Osteocyte (in vitro differentiated cells): ENCODE measurements at places on chromosomes 2 and 18. TPM values are rescaled to one million over a fixed set of nuclear protein-coding genes. Genes with fewer than 3 reads are reported as not detected.

TEKT4 gene
- not detected in 2 replicates for total RNA-seq

DNA sequence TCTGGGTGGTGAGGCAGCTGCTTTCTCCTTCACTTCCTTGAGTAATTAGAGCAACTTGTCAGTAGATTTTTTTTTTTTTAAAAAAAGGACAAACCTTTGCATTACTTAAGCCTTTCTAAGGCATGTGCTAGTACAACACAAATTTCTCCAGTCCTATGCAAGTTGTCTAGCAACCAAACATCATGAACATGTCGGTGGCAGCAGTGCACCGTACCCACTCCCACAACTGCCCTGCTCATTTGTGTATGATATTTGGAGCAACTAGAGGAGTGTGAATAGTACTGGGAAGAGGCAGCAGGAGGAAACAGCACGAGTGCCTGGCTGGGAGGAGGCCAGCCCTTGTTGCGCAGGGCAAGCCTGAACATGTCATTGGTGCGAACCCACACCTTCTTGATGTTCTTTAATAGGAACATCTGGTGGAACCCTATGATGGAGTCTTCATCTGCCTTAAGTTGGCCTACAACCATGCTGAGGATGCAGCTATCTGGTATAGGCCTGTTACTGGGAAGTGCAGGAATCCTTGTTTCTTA lies 238.3 kb downstream of the TDRD15 start:
- H3K4me1 ChIP-seq: no peaks in the 10 kb centered on the region
- H3K27me3 ChIP-seq: no peaks in the 10 kb centered on the region
- H3K36me3 ChIP-seq: no peaks in the 10 kb centered on the region
- no peak overlapping the region for H3K4me3 ChIP-seq
- no peak overlapping the region for H3K27ac ChIP-seq

GRCh38 chr2:215982465-215982875 lies 30.9 kb downstream of the MREG start:
- H3K4me3 ChIP-seq: no peak overlapping the region
- no peak for DNase-seq
- no peak overlapping the region for H3K27ac ChIP-seq
- H3K36me3 ChIP-seq: no peaks in the 10 kb centered on the region
- H3K4me1 ChIP-seq: peaks cover 15% of the 10 kb centered on the region
- H3K27me3 ChIP-seq: no peaks in the 10 kb centered on the region

GRCh38 chr18:67545681-67546080 lies 29.2 kb upstream of the DSEL start:
- DNase-seq: no peak
- H3K36me3 ChIP-seq: no peaks in the 10 kb centered on the region
- H3K4me1 ChIP-seq: peaks cover 8% of the 10 kb centered on the region
- H3K4me3 ChIP-seq: no peak overlapping the region
- H3K27ac ChIP-seq: no peak overlapping the region
- H3K27me3 ChIP-seq: no peaks in the 10 kb centered on the region

- H3K4me1 ChIP-seq: peaks cover 9% of the 10 kb centered on the region
- H3K4me3 ChIP-seq: no peak overlapping the region
- H3K27ac ChIP-seq: no peak overlapping the region
- no peaks in the 10 kb centered on the region for H3K27me3 ChIP-seq
- H3K36me3 ChIP-seq: no peaks in the 10 kb centered on the region
Measured at GRCh38 chr18:32278177-32278799, 88.4 kb downstream of the MEP1B start.

- no peak for DNase-seq
- H3K4me1 ChIP-seq: peaks cover 34% of the 10 kb centered on the region
- no peaks in the 10 kb centered on the region for H3K36me3 ChIP-seq
- H3K27me3 ChIP-seq: no peaks in the 10 kb centered on the region
- peak overlapping the region; percentile 87 for H3K4me3 ChIP-seq
- H3K27ac ChIP-seq: peak overlapping the region; percentile 94
Measured at GRCh38 chr2:144523596-144524117, 3.7 kb upstream of the ZEB2 start.

GRCh38 chr2:230890646-230891045 lies 25.9 kb downstream of the ITM2C start:
- H3K27me3 ChIP-seq: no peaks in the 10 kb centered on the region
- no peak for DNase-seq
- peaks cover 12% of the 10 kb centered on the region for H3K4me1 ChIP-seq
- no peak overlapping the region for H3K27ac ChIP-seq
- H3K36me3 ChIP-seq: no peaks in the 10 kb centered on the region
- no peak overlapping the region for H3K4me3 ChIP-seq

RNF144A gene
- 9.0 and 9.6 TPM in 2 replicates for total RNA-seq

GRCh38 chr2:235287375-235287733 lies 206.5 kb upstream of the AGAP1 start:
- DNase-seq: no peak
- no peak overlapping the region for H3K4me3 ChIP-seq
- H3K27ac ChIP-seq: no peak overlapping the region
- H3K27me3 ChIP-seq: peaks cover 39% of the 10 kb centered on the region

GRCh38 chr2:170502361-170503130 lies 212.6 kb upstream of the SP5 start:
- peaks cover 17% of the 10 kb centered on the region for H3K4me1 ChIP-seq
- no peak overlapping the region for H3K27ac ChIP-seq
- no peak overlapping the region for H3K4me3 ChIP-seq
- no peaks in the 10 kb centered on the region for H3K36me3 ChIP-seq
- DNase-seq: no peak

DNA sequence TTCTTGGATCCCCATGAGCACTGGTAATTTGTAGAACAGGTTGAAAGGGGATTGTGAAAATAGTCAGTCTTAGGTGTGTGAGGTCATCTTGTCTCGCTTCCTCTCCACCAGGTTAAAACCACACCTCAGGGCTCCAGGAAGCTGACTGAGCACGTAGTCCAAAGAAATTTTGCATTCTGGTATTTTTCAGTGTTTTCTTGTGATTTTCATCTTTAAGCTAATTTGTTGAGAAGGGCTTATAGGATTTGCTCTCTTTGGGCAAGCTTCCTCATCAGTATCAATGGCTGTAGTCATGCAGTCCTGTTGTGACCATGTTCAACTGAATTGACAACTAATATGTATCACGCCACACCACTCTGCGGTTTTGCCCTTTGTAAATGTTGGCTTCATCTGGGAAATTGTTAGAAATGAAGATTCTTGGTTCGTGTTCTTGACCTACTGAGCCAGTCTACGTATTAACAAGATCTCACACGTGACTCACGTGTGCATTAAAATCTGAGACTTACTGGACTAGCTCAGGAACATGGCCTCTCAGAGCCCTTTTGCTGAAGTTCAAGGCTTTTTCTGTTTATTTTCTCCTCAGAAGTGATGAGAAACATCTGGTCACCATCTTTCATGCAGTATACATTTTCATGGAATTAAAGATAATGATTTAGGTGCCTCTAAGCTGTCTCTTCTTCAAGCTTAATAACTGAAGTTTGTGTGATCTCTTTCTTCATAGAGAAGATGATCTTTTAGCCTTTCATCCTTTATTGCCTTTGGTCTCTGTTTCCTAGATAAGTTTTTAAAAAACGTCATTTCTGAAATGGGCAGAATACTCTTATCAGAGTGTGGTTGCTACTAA lies 32.8 kb downstream of the FMNL2 start:
- H3K4me3 ChIP-seq: no peak overlapping the region
- H3K27ac ChIP-seq: peak overlapping the region; percentile 8
- peaks cover 34% of the 10 kb centered on the region for H3K4me1 ChIP-seq

- peaks cover 4% of the 10 kb centered on the region for H3K36me3 ChIP-seq
- H3K27me3 ChIP-seq: no peaks in the 10 kb centered on the region
- no peak for DNase-seq
- peaks cover 73% of the 10 kb centered on the region for H3K4me1 ChIP-seq
- H3K27ac ChIP-seq: peak overlapping the region; percentile 90
Measured at GRCh38 chr2:101741775-101742520, 44.4 kb downstream of the MAP4K4 start.

SPC25 gene
- total RNA-seq: 4.4 and 5.6 TPM in 2 replicates

GALNT1 gene
- 264 and 270 TPM in 2 replicates for total RNA-seq

- no peaks in the 10 kb centered on the region for H3K27me3 ChIP-seq
- H3K27ac ChIP-seq: peak overlapping the region; percentile 80
- no peaks in the 10 kb centered on the region for H3K36me3 ChIP-seq
- no peak for DNase-seq
- H3K4me3 ChIP-seq: peak overlapping the region; percentile 0
Measured at GRCh38 chr2:144084114-144084661, 435.7 kb downstream of the ZEB2 start.

DNA sequence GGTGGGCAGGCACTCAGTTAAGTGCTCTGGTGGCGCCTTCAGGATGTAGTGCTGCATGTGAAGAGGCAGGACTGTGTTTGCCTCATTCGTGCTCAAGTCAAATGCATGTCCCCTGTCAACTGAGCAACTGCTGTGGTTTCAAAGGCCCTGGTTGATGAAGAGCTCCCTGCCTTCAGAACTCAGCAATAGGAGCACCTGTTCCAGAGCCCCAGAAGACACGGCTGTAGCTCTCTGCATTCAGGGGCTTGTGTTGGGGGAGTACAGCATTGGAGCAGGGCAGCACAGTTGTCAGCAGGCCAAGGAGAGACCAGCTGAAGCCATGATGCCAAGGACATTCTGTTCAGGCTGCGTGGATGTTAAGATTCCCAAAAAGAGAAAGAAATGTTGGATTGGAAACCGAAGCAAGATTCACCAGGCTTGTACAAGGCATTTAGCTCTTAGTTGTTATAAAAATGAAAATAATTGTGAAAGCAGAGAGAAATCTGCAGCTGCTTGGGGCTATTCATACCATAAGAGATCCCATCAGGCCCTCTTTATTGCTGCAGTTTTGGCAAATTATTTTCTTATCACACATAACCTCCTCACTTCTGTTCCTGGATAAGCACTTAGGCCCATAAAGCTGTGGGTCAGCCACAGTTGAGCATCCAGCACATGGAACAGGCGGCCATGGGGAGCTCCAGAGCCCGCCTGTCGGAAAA lies 252.4 kb upstream of the ZNF521 start:
- H3K36me3 ChIP-seq: no peaks in the 10 kb centered on the region
- no peaks in the 10 kb centered on the region for H3K4me1 ChIP-seq
- H3K27me3 ChIP-seq: peaks cover 18% of the 10 kb centered on the region
- H3K27ac ChIP-seq: no peak overlapping the region

MYO5B gene
- not detected in 2 replicates for total RNA-seq
